ENCODE measurements at places on chromosomes 5 and 9. TPM values are rescaled to one million over a fixed set of nuclear protein-coding genes. Genes with fewer than 3 reads are reported as not detected.

DNA sequence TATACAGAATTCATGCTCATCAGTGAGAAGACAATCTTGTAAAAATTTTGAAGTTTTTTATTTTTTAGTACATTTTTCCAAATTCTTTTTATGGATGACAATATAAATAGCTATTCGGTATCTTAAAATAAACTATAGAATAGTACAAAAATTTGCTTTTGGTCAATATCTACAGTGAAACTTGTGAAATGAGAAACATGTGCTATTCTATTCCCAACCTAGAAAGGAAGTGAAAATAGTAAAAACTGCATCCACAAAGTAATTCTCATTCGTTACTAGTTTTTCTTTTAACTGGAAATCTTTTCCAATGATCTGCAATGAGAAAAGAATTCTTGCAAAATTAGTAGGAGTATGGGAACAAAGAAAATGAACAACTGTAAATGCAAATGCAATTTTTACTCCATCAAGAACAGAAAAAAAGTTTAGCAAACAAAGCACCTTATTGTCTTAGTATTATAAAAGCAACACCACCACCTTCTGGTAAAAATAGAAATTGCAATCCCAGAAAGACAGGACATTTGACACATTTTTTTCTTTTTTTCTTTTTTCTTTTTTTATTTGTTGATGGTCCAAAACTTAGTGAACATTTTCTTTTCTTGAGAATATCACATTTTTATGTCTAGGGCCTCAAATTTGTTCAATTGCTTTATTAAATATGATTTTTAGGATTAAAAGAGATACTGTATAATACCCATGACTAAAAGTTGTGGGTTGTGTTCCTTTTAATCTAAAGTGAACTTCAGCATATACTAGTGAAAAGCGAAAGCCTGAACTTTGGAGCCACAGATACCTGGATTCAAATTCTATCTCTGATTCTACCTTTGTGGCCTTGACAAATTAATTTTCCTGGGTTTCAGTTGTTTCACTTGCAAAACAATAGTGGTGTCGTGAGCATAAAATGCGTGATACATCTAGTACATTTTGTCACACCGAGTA is 72.3 kb downstream of the SLCO4C1 start:
- H3K27me3 ChIP-seq = no peaks in the 10 kb centered on the region
- no peak overlapping the region for H3K27ac ChIP-seq
- H3K4me1 ChIP-seq = no peaks in the 10 kb centered on the region
- no peaks in the 10 kb centered on the region for H3K36me3 ChIP-seq
- H3K4me3 ChIP-seq = no peak overlapping the region
- no peak for DNase-seq

DNA sequence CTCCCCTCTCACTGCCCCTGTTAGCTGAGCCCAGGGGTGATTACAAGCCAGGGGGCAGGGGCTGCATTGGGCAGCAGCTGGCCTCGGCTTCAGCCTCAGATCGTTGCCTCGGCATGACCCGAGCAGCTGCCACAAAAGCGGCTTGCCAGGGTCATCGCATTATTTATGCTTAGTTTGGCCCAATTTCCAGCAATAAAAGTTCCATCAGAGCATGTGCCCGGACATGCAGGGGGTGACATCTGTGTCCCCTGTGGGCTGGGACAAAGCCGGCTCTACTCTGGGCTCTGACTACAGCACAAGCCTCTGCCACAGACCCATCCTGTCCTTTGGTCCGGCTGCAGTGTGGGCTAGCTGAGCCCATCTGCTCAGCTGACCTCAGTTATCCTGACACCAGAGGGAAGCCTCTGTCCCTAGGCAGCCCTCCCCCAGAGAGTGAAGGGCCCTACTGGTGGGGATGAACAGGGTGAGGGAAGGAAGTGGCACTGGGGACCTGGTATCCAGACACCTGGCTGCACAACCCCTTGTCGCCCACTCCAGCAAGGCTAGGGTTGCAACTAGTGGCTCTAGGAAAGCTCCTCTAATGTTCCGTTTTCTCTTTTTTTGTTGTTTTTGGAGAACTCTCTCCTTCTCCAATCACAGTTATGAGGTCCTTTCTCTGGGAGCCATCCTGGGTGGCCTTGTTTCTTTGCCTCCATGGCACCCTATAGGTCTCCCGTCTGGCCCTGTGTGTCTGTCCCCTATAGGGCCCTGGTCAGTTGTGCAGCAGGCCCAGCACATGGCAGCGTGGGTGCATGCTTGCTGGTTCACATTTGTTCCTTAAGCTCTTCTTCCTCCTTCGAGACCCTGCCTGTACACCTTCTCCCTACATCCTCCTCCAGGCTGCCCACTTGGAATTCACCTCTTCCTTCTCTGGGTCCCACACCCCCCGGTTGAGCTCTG is 13.3 kb upstream of the GADD45G start:
- H3K36me3 ChIP-seq = no peaks in the 10 kb centered on the region
- H3K4me1 ChIP-seq = no peaks in the 10 kb centered on the region
- DNase-seq = no peak
- H3K27me3 ChIP-seq = no peaks in the 10 kb centered on the region
- H3K27ac ChIP-seq = no peak overlapping the region

GRCh38 chr5:6493681-6494454 is 45.2 kb downstream of the UBE2QL1 start:
- H3K27ac ChIP-seq = no peak overlapping the region
- DNase-seq = no peak
- no peaks in the 10 kb centered on the region for H3K4me1 ChIP-seq

DNA sequence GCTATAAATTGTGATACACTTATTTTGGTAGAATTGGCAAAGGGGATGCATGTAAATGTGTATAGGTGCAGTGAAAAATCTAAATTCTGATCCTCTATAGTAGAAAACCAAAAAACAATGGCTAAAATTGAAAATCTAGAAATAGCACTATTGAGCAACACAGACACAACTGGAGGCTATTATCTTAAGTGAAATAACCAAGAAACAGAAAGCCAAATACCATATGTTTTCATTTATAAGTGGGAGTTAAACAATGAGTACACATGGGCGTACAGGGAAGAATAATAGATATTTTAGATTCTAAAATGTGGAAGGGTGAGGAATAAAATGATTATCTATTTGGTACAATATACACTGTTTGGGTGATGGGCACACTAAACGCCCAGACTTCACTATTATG is 183.2 kb upstream of the TUSC1 start:
- no peaks in the 10 kb centered on the region for H3K36me3 ChIP-seq
- DNase-seq = no peak
- H3K27me3 ChIP-seq = no peaks in the 10 kb centered on the region
- H3K27ac ChIP-seq = no peak overlapping the region
- no peaks in the 10 kb centered on the region for H3K4me1 ChIP-seq

The RAB3C gene
- total RNA-seq = 0.83 TPM

The AQP7 gene
- not detected for total RNA-seq

- no peak for DNase-seq
- no peaks in the 10 kb centered on the region for H3K27me3 ChIP-seq
- H3K4me1 ChIP-seq = peaks cover 5% of the 10 kb centered on the region
- H3K36me3 ChIP-seq = no peaks in the 10 kb centered on the region
Measured at GRCh38 chr9:127613583-127613954, 1.5 kb downstream of the STXBP1 start.

DNA sequence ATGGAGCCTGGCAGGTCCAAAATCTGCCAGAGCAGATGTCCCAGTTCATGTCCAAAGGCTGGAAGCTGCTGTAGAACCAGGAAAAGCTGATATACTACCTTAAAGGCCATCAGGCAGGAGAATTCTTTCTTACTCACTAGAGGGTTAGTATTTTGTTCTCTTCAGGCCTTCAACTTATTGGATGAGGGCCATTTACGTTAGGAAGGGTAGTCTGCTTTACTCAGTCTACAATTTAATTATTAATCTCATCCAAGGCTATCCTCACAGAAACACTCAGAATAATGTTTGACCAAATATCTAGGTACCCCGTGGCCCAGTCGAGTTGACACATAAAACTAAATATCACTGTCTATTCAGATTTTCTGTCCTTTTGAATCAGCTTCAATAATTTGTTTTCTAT is 437.4 kb downstream of the TLE4 start:
- H3K27ac ChIP-seq = no peak overlapping the region
- H3K4me3 ChIP-seq = no peak overlapping the region
- no peaks in the 10 kb centered on the region for H3K27me3 ChIP-seq
- H3K4me1 ChIP-seq = no peaks in the 10 kb centered on the region

- H3K36me3 ChIP-seq = no peaks in the 10 kb centered on the region
- H3K27ac ChIP-seq = no peak overlapping the region
- no peak overlapping the region for H3K4me3 ChIP-seq
- no peaks in the 10 kb centered on the region for H3K4me1 ChIP-seq
- DNase-seq = no peak
Measured at GRCh38 chr5:35294976-35295375, 64.7 kb upstream of the PRLR start.

DNA sequence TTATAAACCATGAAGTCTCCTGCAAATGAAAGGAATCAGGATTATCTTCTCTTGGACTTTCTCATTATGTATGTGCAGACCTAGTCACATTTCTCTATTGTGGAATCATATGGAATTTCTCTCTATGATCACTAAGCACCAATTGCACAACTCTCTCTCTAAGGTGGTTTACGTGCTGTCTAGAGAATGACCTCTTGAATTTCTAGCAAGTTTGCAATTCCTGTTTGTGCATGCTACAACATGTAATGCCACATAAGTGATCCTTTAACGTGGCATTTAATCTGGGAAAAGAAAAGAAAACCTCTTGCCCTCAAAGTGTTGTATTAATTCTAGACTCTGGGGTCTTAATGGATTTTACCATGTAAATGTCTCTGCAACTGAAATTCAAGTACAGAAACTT is 5.0 kb upstream of the PPP2R2B start:
- no peaks in the 10 kb centered on the region for H3K27me3 ChIP-seq
- no peak overlapping the region for H3K27ac ChIP-seq
- no peak overlapping the region for H3K4me3 ChIP-seq
- DNase-seq = no peak

The ARID3C gene
- not detected for total RNA-seq

The F2RL2 gene
- total RNA-seq = 1.5 TPM

The TMEM174 gene
- total RNA-seq = not detected

The ZDHHC11B gene
- total RNA-seq = under 0.01 TPM

The SOX30 gene
- total RNA-seq = not detected

The SLC6A19 gene
- total RNA-seq = not detected

The PCDHA5 gene
- total RNA-seq = 2.3 TPM

The C7 gene
- total RNA-seq = 293 TPM

The WNT8A gene
- not detected for total RNA-seq

DNA sequence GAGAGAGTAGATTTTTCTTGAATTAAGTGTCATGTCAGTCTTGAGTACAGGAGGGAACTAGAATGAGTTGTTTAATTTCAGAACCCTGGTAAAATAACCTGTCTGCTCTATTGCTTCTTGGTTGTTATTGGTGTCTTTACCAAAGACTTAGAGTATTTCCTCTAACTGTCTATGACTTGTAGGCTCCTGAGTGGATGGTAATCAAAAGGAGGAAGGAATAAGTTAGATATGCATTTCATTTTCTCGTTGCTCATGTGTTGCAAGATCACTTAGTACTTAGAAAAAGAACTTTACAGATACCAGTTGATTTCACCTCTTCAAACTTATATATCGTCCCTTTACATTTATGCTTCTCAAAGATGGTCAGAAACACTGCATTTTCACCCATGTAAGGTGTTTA is 31.1 kb downstream of the UHRF2 start:
- no peak overlapping the region for H3K4me3 ChIP-seq
- H3K27ac ChIP-seq = no peak overlapping the region
- H3K27me3 ChIP-seq = no peaks in the 10 kb centered on the region

The SPRY4 gene
- total RNA-seq = 10.4 TPM

GRCh38 chr9:130220352-130220751 is 45.2 kb upstream of the HMCN2 start:
- H3K4me3 ChIP-seq = no peak overlapping the region
- no peaks in the 10 kb centered on the region for H3K27me3 ChIP-seq
- peaks cover 11% of the 10 kb centered on the region for H3K4me1 ChIP-seq
- DNase-seq = peak; percentile 81
- peak overlapping the region; percentile 78 for H3K27ac ChIP-seq

DNA sequence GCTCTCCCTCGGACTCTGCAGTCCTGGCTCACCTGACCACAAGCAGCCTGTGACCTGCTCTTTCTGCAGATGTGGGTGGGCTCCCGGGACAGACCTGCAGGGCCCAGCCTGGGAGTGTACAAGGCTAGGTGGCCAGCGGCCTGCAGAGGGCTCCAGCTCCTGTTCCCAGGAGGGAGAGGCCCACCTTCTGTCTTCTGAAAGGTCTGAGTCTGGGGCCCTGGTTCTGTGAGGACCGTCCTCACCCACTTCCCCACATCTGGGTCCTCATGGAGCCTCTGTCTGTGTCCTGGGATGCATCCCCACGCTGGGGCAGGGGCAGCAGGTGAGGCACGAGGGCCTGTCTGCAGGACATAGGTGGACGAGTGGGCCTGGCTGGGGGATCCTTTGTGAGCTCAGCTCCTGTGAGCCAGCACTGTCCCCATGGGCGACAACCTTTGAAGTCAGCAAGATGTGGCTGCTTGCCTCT is 43.7 kb downstream of the PHF2 start:
- DNase-seq = no peak
- no peaks in the 10 kb centered on the region for H3K27me3 ChIP-seq
- H3K27ac ChIP-seq = no peak overlapping the region
- H3K4me1 ChIP-seq = peaks cover 5% of the 10 kb centered on the region
- H3K36me3 ChIP-seq = no peaks in the 10 kb centered on the region

DNA sequence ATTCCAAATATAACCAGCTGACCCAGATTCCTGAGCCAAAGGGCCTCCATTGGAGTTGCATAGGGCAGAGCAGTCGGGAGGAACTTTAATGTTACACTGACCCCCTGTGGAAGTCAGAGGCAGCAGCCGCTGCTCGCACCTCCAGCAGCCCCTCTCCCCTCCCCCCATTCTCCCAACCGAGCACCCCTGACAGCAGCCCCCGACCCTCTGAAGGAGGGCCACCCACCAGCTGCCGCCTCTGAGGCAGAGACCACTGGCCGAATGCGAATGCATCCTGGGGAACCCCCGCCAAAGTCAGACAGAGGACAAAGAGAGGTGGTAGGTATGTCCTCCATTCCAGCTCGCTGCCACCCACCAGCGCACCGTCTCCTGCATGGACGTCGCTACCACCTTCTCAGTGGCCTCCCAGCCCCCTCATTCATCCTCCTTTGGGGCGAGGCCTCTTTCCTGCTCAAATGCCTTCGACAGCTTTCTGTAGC is 231.0 kb downstream of the CDK5RAP2 start:
- H3K4me3 ChIP-seq = no peak overlapping the region
- H3K27ac ChIP-seq = no peak overlapping the region
- no peaks in the 10 kb centered on the region for H3K4me1 ChIP-seq
- no peaks in the 10 kb centered on the region for H3K27me3 ChIP-seq
- H3K36me3 ChIP-seq = no peaks in the 10 kb centered on the region
